SK-MEL-5 (cell line): ENCODE measurements at places on chromosomes 3 and 15.

DNA sequence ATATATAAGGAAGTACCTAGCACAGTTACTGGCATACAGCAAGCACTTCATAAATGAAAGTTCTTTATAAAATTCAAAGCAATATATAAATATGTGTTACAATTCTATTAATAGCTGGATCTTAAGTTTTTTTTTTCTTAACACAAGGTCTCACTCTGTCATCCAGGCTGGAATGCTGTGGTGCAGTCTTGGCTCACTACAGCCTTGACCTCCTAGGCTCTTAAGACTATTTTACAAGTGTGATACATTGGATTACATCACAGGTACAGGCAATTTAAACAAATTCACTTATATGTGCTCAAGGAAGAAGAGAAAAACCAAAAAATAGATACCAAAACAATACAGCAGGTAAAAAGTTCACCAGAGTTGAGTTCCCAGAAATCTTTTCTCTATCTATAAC lies 60.6 kb downstream of the ZNF280D start:
- no peak for DNase-seq

GRCh38 chr15:76942331-76942730 lies 10.8 kb downstream of the RCN2 start:
- DNase-seq: peak; percentile 62

GRCh38 chr15:25670025-25670554 lies 193.0 kb downstream of the ATP10A start:
- peak; percentile 93 for DNase-seq

GRCh38 chr3:87390353-87390752 lies 114.0 kb upstream of the POU1F1 start:
- DNase-seq: no peak

- no peak for DNase-seq
Observed at GRCh38 chr3:22216601-22217000, 465.6 kb upstream of the ZNF385D start.

GRCh38 chr3:37183976-37184375 lies 9.6 kb upstream of the LRRFIP2 start:
- peak; percentile 94 for DNase-seq

DNA sequence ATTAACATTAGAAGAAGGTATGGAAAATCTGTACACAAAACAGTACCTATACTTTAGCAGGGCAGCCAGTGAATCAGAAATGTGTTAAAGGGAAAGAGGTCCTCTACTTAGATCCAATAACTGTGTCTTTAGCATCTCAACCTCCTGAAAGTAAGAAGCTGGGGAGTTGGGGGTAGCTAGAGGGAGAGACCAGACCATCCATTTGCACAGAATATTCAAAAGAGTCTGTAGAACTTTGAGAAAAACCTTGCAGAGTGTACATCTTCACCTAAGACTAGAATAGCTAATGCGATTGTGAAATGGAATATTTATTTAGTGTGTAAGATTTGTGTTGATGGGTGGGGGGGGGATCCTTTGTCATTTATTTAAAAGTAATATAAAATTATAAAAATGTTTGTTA lies 124.8 kb downstream of the RBPMS2 start:
- DNase-seq: no peak

DNA sequence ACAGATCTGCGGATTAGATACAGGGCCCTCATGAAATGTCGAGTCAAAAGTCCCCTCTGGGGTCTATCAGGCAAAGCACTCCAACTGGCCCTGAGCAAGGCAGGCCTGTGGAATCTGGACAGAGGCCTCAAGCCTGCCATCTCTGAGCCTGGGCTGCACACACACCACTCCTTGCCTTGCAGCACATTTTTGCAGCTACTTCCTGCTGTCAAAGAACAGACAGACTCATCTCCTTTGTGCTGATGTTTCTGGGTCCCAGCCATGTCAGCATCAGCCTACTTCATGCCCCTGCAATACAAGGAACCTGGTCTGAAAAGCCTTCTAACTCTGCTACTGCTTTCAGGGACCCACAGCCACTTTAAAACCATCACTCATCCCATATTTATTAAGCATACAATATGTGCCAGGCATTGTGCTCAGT lies 60.6 kb upstream of the IL12A start:
- no peak for DNase-seq

- no peak for DNase-seq
Observed at GRCh38 chr3:55968331-55968730, 481.2 kb upstream of the WNT5A start.

DNA sequence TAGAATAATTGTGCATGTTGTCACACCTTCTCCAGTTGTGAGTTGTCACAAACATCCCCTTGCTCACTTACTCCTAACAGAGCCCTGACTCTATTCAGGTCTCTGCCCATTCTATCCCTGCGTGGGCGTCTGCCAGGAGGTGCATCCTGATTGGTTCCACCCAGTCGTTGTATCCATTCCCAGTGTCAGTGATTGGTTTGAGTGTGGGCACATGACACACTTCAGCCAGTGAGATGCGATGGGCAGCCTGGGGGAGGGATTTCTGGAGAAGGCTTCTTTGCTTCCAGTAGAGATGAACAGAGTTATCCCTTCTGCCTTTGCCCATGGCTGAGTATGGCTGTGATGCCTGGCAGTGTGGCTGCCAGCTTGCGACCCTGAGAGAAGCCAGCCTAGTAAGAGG lies 18.7 kb downstream of the PXYLP1 start:
- peak; percentile 22 for DNase-seq

GRCh38 chr3:24062916-24063315 lies 117.8 kb downstream of the NR1D2 start:
- DNase-seq: no peak

- no peak for DNase-seq
Observed at GRCh38 chr3:8645712-8646111, 1.1 kb upstream of the SSUH2 start.

DNA sequence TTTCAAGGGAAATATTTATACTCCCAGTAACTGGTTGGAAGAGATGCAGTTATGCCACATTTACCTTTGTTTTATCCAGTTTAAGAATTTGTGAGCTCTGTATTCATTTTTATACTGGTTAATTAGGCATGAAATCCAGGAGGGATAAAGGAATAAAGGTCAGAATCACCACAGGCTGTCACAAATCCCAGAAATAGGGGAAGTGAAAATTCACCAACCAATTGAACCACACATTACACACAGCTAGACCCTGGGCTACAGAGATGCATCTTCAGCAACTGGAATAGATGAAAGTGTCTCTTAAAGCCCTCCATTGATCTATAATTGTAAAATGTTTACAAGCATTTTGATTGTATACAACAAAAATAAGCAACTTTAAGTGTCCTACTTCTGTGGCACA lies 18.5 kb downstream of the SERPINI1 start:
- DNase-seq: no peak

DNA sequence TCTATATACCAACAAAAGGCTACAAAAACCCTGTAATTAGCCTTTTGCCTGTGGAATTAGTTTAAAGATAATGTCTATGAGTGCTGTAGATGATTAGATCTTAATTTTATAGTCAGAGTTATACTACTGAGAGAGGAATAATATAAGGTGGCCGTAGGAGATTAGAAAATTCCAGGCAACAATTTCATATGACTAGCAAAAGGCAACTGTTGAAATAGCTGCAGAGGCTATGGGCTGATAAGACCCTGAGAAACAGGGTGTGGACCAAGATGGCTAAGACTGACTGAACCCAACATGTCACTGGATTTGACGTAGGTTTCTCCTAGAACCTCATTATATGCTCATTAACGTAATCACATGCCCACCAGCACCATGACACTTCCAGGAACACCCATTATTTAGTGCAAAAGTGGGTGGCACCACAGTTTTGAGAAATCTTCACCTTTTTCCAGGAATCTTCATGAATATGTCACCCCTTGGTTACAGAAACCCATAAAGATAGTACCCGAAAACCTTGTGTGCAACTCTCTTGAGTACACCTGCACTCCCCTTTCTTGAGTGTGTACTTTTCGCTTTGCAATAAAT lies 29.1 kb upstream of the SCG3 start:
- no peak for DNase-seq

- no peak for DNase-seq
Observed at GRCh38 chr15:78933823-78934654, 10.8 kb downstream of the CTSH start.

DNA sequence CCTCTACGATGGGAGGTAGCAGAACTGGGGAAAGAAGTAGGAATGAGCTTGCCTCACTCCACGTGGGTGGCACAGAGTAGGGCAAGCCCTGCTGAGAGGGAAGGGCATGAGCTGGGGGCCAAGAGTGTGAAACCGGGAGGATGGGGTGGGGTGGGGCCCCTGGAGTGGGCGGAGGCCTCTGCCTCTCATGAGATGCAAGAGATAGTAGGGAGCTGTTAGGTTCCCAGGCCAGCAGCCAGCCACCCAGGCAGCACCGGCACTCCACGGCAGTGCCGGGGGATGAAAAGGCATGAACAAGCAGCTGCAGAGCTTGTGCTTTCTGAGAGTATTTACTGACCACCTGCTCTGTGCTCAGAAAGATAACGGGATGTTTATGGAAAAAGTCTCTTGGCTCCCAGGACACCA lies 24.4 kb upstream of the PLA2G4E start:
- no peak for DNase-seq

DNA sequence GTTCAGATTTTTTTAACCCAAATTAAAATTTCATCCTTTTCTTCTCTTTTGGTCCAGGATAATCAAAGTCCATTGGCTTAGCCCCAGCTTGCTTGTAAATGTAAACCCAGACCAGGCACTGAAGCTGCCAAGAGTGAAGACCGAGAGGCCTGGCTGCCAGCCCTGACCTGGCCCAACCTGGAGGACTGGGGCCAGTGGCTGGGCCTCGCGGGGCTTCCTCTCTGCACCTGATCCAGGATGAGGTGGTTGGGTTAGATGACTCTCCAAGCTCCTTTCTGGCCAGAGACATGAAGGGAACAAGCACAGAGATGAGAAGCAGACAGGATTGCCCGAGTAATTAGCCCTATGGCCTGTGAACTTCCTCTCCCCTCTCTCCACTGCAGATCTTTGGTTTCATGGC lies 50.6 kb downstream of the CMTM6 start:
- DNase-seq: no peak

- DNase-seq: peak; percentile 5
Observed at GRCh38 chr15:35170207-35170606, 85.1 kb upstream of the NANOGP8 start.

DNA sequence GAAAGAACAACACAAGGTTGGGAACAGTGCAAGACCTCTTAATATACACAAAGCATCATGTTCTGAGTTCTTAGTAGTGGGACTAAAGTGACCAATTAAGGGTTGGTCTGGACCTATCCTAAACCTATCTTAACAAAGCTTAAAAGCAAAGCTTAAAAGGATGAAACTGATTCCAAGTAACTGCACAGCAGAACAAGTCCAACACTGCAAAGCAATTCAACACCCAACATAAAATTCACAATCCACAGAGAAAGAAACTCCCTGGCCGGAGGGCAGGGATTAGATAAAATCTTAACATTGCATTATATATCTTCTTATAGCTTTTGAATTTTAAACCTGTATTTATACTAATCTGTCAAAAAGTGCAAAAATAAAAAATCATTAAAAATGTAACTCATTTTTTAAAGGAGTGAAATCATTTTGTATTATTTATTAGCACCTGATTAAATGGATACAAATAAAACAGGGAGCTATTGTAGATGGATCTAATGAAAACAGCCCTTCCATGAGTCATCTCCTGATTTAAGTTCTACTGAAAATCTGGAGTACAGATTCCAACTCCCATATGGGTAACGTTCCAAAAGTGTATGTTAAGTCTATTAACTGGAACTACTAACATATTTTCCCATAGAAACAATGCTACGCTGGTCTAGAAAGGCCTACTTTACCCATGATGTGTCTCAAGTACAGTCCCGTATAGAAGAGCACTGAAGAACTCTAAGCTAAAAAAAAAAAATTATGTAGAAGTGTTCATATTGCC lies 34.9 kb downstream of the PIK3R4 start:
- no peak for DNase-seq

- no peak for DNase-seq
Observed at GRCh38 chr3:29721789-29722188, 440.9 kb downstream of the RBMS3 start.

- no peak for DNase-seq
Observed at GRCh38 chr3:113150250-113150649, 61.1 kb upstream of the BOC start.

DNA sequence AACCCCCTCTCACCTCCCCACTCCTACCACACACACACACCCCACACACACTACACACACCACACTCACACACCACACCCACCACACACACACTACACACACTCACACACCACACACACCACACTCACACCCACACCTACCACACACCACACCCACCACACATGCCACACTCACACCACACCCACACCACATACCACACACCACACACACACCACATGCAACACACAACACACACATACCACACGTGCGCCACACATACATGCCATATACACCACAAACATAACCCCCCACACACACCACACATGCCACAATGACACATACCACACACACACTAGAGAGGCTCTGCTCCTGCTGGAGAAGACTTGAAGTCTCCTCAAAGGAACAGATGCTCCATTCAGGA lies 5.9 kb upstream of the ITPKA start:
- DNase-seq: no peak

DNA sequence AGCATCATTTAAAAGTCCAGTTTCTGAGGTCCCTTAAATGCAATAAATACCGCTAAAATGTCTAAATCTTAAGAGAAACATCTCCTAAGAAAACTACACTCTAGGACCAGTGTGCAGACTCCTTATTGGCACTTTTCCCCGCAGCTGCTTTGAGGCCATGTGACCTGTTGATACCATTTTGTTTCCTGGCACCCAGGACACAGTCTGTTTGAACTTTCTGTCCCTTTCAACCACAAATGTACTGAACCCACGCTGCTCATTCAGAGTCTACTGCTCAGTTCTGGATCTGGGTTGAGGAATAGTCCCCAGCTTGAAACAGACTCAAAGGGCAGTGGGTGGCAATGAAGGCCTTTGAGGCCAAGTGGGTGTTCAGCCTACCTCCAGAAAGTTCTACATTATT lies 17.1 kb downstream of the LDHAL6B start:
- DNase-seq: no peak

- no peak for DNase-seq
Observed at GRCh38 chr3:66437341-66437929, 63.4 kb downstream of the LRIG1 start.

DNA sequence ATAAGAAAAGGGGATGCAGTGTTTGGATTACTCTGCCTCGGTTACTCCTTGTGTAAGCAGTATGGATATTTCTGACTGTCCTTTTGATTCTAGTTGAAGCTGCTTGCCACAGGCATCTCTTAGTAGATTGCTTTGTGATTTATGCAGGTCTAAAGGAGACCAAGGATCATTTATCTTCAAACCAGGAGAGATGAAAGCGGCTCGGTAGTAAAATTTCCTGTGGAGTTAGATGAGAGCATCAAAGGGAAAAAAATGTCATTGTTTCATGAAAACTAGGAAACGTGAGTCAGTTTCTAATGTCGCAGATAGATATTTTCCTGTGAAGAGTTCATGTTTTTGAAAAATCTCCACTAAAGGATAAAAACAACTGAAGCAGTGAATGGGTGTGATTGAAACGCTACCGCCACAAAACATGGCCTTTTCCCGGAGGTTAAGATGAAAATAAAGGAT lies 254.0 kb upstream of the TBL1XR1 start:
- no peak for DNase-seq

- DNase-seq: no peak
Observed at GRCh38 chr15:96366526-96366877, 36.0 kb downstream of the NR2F2 start.

DNA sequence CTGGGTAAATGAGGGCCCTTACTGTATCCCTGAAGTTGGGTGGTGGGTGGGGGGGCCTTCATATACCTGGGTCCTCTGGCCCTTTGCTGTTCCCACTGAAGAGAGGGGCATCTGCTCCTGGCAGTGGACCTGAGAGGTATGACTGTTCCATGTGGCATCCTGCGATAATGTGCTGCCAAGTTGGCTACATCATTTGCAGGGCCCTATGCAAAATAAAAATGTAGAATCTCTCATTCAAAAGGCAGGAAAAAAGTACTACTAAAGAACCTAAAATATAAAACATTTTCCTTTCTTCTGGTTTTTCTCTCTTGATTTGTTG lies 49.2 kb upstream of the RYK start:
- no peak for DNase-seq
